ENCODE measurements at places on chromosomes 3 and 15. TPM values are rescaled to one million over a fixed set of nuclear protein-coding genes. Genes with fewer than 3 reads are reported as not detected.

DNA sequence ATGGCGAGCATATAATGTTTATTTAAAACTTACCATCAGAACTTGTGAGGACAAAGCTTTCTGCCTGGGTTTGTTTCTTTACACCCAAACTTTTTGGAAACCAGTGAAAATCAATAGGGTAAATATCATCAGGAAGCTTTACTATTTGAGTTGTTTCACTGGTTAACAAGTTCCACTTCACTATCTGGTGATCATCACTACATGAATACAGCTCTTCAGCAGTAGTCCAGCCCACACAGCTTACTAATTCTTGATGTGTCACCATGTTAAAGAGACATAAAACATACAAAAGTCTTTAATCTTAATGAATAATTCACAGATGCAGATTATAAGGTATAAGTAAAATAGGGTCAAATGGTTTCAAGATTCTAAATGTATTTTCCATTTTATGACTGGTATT lies 17.6 kb downstream of the IFT80 start:
- H3K27me3 ChIP-seq, result no peaks in the 10 kb centered on the region
- peaks cover 7% of the 10 kb centered on the region for H3K4me1 ChIP-seq
- H3K27ac ChIP-seq, result no peak overlapping the region
- H3K4me3 ChIP-seq, result no peak overlapping the region
- no peak for DNase-seq
- H3K36me3 ChIP-seq, result no peaks in the 10 kb centered on the region

GRCh38 chr3:17946619-17947018 lies 204.2 kb upstream of the TBC1D5 start:
- H3K36me3 ChIP-seq, result no peaks in the 10 kb centered on the region
- no peaks in the 10 kb centered on the region for H3K4me1 ChIP-seq
- H3K27ac ChIP-seq, result no peak overlapping the region
- no peaks in the 10 kb centered on the region for H3K27me3 ChIP-seq

- H3K36me3 ChIP-seq, result no peaks in the 10 kb centered on the region
- H3K4me1 ChIP-seq, result no peaks in the 10 kb centered on the region
- no peak overlapping the region for H3K27ac ChIP-seq
- H3K4me3 ChIP-seq, result no peak overlapping the region
- H3K27me3 ChIP-seq, result no peaks in the 10 kb centered on the region
These were observed 4.8 kb downstream of the CX3CR1 start for GRCh38 chr3:39275052-39275451.

- no peaks in the 10 kb centered on the region for H3K36me3 ChIP-seq
- H3K27ac ChIP-seq, result no peak overlapping the region
- H3K4me3 ChIP-seq, result no peak overlapping the region
- peaks cover 67% of the 10 kb centered on the region for H3K4me1 ChIP-seq
These were observed 60.2 kb downstream of the ABTB1 start for GRCh38 chr3:127732879-127733350.

- peak overlapping the region; percentile 82 for H3K27ac ChIP-seq
- no peaks in the 10 kb centered on the region for H3K36me3 ChIP-seq
- H3K4me1 ChIP-seq, result peaks cover 34% of the 10 kb centered on the region
- no peaks in the 10 kb centered on the region for H3K27me3 ChIP-seq
- DNase-seq, result no peak
These were observed 141.6 kb downstream of the THRB start for GRCh38 chr3:24352893-24353553.

DNA sequence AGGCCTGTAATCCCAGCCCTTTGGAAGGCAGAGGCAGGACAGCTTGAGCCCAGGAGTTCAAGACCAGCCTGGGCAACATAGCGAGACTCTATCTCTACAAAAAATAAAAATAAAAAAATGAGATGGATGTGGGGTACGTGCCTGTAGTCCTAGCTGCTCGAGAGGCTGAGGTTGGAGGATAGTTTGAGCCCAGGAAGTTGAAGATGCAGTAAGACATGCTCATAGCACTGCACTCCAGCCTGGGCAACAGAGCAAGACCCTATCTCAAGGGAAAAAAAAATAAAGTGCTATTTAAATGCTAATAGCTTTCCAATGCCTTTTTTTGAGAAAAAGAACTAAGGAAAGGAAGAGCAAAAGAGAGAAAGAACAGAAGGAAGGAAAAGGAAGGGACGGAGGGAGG lies 94.5 kb downstream of the MAGI1 start:
- H3K4me3 ChIP-seq, result no peak overlapping the region
- H3K4me1 ChIP-seq, result peaks cover 58% of the 10 kb centered on the region
- DNase-seq, result no peak
- no peaks in the 10 kb centered on the region for H3K36me3 ChIP-seq
- no peaks in the 10 kb centered on the region for H3K27me3 ChIP-seq

DNA sequence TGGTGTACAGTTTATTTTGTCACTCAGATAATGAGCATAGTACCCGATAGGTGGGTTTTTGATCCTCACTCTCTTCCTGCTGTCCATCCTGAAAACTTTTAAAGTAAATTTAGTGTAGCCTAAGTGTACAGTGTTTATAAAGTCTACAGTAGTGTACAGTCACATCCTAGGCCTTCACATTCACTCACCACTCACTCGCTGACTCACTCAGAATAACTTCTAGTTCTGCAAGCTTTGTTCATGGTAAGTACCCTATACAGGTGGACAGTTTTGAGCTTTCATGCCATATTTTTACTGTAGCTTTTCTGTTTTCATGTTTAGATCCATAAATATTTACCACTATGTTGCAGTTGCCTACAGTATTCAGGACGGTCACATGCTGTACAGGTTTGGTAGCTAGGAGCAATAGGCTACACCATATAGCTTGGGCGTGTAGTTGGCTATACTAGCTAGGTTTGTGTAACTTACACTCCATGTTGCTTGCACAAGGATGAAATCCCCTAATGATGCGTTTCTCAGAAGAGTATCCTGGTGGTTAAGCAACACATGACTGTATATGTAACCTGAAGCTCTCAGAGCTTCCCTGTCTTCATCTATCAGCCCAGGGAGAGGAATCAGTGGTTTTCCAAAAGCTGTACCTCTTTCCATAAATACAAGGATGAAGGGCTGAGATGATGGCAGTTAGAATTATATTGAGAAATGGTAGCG lies 87.6 kb upstream of the SLC25A26 start:
- no peaks in the 10 kb centered on the region for H3K4me1 ChIP-seq
- no peak for DNase-seq
- no peak overlapping the region for H3K27ac ChIP-seq
- H3K4me3 ChIP-seq, result no peak overlapping the region
- no peaks in the 10 kb centered on the region for H3K27me3 ChIP-seq

DNA sequence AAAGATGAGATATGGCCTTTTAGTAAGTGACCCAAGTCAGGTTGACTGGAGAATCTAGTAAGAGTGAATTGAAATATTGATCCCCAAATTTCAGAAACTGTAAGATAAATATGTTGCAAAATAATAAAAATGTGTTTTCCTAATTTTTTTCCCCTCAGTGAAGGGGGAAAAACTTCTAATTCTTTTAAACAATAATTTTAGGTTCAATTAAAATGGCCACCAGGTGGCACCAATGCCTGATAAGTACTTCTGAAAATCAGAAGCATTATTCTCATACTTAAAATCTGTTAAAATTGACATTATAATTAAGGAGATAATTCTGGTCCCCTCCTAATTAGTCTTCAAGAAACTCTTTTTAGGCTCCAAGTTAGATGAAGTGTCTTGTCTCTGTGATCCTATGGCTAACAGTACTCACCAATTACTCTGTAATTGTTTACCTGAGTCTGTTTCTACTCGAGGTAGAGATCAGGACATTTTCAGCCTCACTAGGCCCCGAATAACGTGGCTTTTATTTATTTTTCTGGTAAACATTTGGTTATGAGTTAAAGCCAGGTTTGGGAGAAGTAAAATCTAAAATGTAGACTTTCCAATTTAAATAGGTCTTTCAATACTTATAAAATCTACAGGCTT lies 52.6 kb downstream of the NMD3 start:
- no peak overlapping the region for H3K4me3 ChIP-seq
- no peak overlapping the region for H3K27ac ChIP-seq
- H3K27me3 ChIP-seq, result no peaks in the 10 kb centered on the region
- no peak for DNase-seq
- H3K36me3 ChIP-seq, result peaks cover 6% of the 10 kb centered on the region
- H3K4me1 ChIP-seq, result no peaks in the 10 kb centered on the region

DNA sequence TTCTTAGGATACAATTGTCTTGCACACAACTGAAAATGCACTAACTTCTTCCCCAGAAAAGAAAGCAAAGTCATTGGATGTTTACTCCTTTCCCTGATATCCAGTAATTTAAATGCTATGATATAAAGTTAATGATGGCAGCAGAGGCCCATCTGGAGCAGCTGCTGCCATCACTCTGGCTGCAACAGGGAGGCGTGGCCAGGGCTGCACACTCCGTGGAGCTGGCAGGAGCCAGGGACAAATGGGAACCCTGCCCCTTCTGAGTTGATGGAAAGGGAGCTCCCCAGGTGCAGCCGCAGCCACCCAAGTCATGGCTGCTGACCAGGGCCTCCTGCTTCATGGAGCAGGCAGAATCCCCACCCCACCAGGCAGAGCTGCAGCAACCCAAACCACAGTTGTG lies 72.6 kb upstream of the ALDH1A3 start:
- no peak overlapping the region for H3K4me3 ChIP-seq
- no peaks in the 10 kb centered on the region for H3K36me3 ChIP-seq
- DNase-seq, result no peak
- no peak overlapping the region for H3K27ac ChIP-seq
- no peaks in the 10 kb centered on the region for H3K27me3 ChIP-seq
- no peaks in the 10 kb centered on the region for H3K4me1 ChIP-seq

- no peaks in the 10 kb centered on the region for H3K27me3 ChIP-seq
- no peak overlapping the region for H3K4me3 ChIP-seq
- H3K36me3 ChIP-seq, result no peaks in the 10 kb centered on the region
- DNase-seq, result peak; percentile 78
These were observed 39.1 kb downstream of the SYNM start for GRCh38 chr15:99143655-99144610.

Gene RETNLB
- total RNA-seq, result not detected

Gene SCN5A
- 5.4 TPM for total RNA-seq

Gene IL12A
- total RNA-seq, result not detected

Gene CHRNB4
- total RNA-seq, result not detected

Gene MKRN2OS
- not detected for total RNA-seq

Gene TRPM1
- not detected for total RNA-seq

Gene ACKR4
- total RNA-seq, result 13.5 TPM
